ENCODE measurements at places on chromosomes 11 and 22. TPM values are rescaled to one million over a fixed set of nuclear protein-coding genes. Genes with fewer than 3 reads are reported as not detected.
A peak's percentile ranks its signal among the peaks of the same experiment; 100 is the strongest.

DNA sequence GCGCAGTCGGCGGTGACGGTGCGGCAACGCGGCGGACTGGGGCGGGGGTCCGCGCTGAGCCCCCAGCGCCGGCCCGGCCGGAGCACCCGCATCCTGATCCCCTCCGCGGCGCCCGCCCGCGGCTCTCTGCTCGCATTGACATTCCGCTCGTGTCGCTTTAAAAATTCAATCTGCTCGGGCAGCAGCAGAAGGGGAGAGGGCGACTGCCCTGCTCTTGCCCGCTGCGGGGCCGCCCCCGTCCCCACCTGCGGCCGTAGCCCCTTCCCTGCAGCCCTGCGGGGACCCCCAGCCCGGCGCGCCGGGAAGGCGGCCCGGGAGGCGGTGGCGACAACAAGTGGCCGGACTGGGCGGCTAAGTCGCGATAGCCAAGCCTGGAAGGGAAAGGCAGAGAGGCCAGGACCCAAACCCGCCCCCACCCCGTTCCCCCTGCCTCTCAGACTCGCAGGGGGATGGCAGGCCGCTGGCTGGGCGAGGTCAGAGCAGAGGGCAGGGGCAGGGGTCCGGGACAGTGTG is 1.1 kb downstream of the CABP7 start:
- no peak for DNase-seq
- H3K4me3 ChIP-seq: no peak overlapping the region
- no peaks in the 10 kb centered on the region for H3K36me3 ChIP-seq
- peaks cover 39% of the 10 kb centered on the region for H3K27me3 ChIP-seq
- no peak overlapping the region for H3K27ac ChIP-seq

GRCh38 chr11:46331282-46331984 is 15.8 kb upstream of the DGKZ start:
- peaks cover 36% of the 10 kb centered on the region for H3K4me1 ChIP-seq
- H3K27ac ChIP-seq: no peak overlapping the region
- DNase-seq: no peak
- peaks cover 4% of the 10 kb centered on the region for H3K36me3 ChIP-seq
- peak overlapping the region; percentile 57 for H3K4me3 ChIP-seq

GRCh38 chr22:29734838-29735237 is 15.0 kb downstream of the CABP7 start:
- DNase-seq: no peak
- no peak overlapping the region for H3K27ac ChIP-seq
- no peaks in the 10 kb centered on the region for H3K4me1 ChIP-seq
- peaks cover 11% of the 10 kb centered on the region for H3K36me3 ChIP-seq

- H3K27me3 ChIP-seq: peaks cover 32% of the 10 kb centered on the region
- DNase-seq: peak; percentile 74
- H3K4me3 ChIP-seq: no peak overlapping the region
- H3K36me3 ChIP-seq: no peaks in the 10 kb centered on the region
Measured at GRCh38 chr11:68992743-68993255, 12.0 kb upstream of the MRGPRD start.

GRCh38 chr11:111408789-111409727 is 30.0 kb upstream of the POU2AF1 start:
- H3K27ac ChIP-seq: no peak overlapping the region
- H3K36me3 ChIP-seq: no peaks in the 10 kb centered on the region
- peak; percentile 13 for DNase-seq
- no peaks in the 10 kb centered on the region for H3K4me1 ChIP-seq

GRCh38 chr22:48021991-48022401 is 1259.5 kb downstream of the TBC1D22A start:
- no peak overlapping the region for H3K4me3 ChIP-seq
- no peaks in the 10 kb centered on the region for H3K27me3 ChIP-seq
- no peak for DNase-seq
- H3K36me3 ChIP-seq: no peaks in the 10 kb centered on the region
- no peak overlapping the region for H3K27ac ChIP-seq

DNA sequence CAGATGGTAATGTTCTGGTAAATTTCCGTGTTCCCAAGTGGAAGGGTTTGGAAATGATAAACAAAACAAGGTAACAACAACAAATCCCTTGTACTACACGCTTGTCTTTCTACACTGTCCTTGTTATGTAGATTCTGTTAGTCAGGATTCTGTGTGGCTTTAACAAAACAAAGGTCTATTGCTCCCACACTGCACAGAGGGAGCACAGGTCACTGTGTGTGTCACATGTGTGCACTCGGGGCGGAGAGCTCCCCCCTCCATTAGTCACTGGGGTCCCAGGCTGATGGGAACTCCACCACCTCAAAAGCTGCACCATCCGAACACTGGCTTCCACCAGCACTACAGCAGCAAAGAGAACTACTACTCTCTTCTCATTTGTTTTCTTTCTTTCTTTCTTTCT is 227.9 kb downstream of the NTM start:
- H3K4me3 ChIP-seq: no peak overlapping the region
- H3K36me3 ChIP-seq: no peaks in the 10 kb centered on the region
- H3K27ac ChIP-seq: no peak overlapping the region
- no peak for DNase-seq

- H3K36me3 ChIP-seq: no peaks in the 10 kb centered on the region
- H3K27ac ChIP-seq: no peak overlapping the region
- H3K4me3 ChIP-seq: no peak overlapping the region
- no peaks in the 10 kb centered on the region for H3K4me1 ChIP-seq
Measured at GRCh38 chr22:45112136-45112879, 51.4 kb upstream of the NUP50 start.

DNA sequence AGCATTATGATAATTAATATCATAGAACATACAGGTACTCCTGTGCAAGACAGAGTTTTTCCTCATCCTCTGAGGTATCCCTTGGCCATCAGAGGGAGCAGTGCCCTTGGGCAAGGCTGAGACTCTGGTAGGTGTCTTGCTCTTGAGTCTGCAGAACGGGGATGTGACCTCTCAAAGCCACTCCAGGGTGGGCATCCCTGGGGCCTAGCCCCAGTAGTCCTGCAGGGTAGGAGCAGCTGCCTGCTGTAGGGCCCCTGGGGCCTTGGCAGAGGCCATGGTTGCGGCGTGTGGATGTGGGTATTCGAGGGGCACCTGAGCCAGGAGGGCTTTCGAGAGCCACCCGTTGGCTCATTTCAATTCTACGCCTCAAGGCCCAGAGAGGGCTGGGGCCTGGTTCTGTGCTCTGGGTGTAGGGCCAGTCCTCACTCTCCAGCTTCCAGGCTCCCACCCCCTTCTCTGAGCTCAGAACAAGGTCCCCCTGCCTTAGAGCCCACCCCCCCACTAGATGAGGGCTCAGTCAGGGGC is 7.7 kb upstream of the OMP start:
- H3K36me3 ChIP-seq: no peaks in the 10 kb centered on the region
- H3K4me1 ChIP-seq: peaks cover 1% of the 10 kb centered on the region
- H3K4me3 ChIP-seq: no peak overlapping the region
- no peak overlapping the region for H3K27ac ChIP-seq

GRCh38 chr11:62842171-62842741 is 2.9 kb upstream of the WDR74 start:
- H3K27ac ChIP-seq: no peak overlapping the region
- no peaks in the 10 kb centered on the region for H3K27me3 ChIP-seq
- peaks cover 5% of the 10 kb centered on the region for H3K36me3 ChIP-seq
- no peak for DNase-seq
- H3K4me1 ChIP-seq: peaks cover 22% of the 10 kb centered on the region

- H3K27me3 ChIP-seq: no peaks in the 10 kb centered on the region
- H3K4me3 ChIP-seq: no peak overlapping the region
- no peak overlapping the region for H3K27ac ChIP-seq
- peak; percentile 89 for DNase-seq
- H3K4me1 ChIP-seq: no peaks in the 10 kb centered on the region
- peaks cover 7% of the 10 kb centered on the region for H3K36me3 ChIP-seq
Measured at GRCh38 chr11:66429983-66430602, 8.6 kb downstream of the MRPL11 start.

DNA sequence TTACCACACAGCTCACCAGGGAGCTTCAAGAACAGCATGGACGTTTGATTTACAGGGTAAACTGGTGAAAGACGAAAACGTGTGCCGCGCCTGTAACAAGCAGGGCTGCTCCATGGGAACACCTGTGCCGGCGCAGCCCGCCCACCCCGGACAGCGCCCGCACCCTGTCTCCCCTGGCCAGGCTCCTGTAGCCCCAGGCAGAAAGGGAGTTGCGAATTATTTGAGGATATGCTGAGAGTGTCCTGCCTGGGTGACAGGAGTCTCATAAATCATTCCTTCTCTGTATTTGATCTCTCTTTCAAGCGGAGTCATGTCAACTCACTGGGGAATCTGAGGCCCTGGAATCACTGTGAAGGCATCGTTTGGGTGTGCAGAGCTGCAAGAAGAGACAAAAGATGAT is 804.3 kb downstream of the OPCML start:
- no peaks in the 10 kb centered on the region for H3K36me3 ChIP-seq
- no peak overlapping the region for H3K4me3 ChIP-seq
- no peaks in the 10 kb centered on the region for H3K4me1 ChIP-seq
- no peaks in the 10 kb centered on the region for H3K27me3 ChIP-seq
- no peak for DNase-seq

DNA sequence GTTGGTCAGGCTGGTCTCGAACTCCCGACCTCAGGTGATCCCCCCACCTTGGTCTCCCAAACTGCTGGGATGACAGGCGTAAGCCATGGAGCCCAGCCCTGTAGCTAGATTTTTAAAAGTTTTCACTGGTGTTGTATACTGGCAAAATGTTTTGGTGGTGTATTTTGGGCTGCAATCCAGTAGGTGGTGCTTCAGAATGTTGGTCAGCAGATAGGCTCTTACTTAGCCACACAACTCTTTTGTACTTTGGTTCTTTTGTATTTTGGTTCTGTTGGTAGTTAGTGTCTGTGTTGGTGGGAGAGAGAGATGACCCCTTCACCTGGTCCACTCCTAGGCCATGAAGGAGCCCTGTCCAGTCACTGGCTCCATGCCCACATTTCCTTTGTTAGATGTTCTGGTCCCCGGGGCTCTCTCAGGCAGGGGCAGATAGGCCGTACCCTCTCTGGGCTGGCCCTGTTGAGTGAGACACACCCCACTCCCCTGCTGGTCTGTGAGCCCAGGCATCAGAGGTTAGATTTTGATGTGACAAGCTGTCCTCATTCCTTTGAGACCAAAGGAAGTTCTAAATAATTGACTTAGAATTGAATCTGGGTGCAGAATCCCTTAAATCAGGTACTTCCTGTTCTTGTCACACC is 123.8 kb downstream of the DDX10 start:
- no peak overlapping the region for H3K4me3 ChIP-seq
- no peak overlapping the region for H3K27ac ChIP-seq
- H3K4me1 ChIP-seq: peaks cover 4% of the 10 kb centered on the region
- no peak for DNase-seq

Gene MS4A12
- not detected for total RNA-seq

Gene CCDC88B
- total RNA-seq: 0.30 TPM
